GM03348 (cell line): ENCODE measurements at places on chromosomes 6 and 20.
A peak's percentile ranks its signal among the peaks of the same experiment; 100 is the strongest.

DNA sequence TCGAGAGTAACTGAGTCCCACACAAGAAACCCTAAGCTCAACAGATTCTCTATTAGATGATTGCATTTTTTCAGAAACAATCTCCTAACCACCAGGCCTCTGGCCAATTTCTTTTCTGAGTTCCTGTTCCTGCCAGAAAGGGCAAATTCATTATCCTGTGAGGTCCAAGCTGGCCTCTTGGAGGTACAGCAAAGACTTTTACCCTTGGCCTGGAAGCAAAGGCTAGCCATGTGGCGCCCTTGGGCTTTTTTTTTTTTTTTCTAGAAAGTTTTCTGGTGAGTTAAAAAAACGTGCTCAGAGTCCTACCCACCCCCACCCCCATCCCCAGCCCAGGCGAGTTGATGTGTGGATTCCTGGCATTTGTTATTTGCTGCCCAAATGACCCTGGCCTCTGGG lies 59.0 kb upstream of the EEF1A1 start:
- peak; percentile 72 for DNase-seq

DNA sequence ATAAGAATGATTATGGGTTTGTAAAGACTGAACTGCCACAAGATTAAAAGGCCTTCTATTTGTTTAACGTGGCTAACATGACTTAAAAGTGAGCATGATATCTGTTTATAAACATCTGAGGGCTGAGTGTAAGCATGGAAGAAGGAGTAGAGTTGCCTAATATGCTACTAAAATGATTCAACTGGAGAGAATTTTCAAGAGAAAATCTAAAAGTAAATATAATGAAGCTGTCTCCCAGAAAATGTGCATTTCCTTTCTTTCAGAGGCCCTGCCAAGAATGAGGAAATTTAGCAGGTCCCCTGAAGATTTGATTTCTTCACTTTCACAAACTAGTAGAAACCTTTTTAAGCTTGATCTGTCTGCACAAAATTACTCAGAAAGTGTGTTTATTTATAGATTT lies 4.2 kb upstream of the EYA4 start:
- DNase-seq = no peak

DNA sequence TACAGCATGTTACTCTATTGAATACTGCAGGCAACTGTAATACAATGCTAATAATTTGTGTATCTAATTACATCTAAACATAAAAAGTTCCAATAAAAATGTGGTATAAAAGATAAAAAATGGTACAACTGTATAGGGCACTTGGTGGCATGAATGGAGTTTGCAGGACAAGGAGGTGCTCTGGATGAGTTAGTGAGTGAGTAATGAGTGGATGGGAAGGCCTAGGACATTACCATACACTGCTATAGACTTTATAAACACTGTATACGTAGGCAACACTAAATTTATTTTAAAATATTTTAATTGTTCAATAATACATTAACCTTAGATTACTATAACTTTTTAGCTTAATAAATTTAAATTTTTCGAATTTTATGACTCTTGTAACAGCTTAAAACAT lies 579.6 kb upstream of the MAN1A1 start:
- no peak for DNase-seq

DNA sequence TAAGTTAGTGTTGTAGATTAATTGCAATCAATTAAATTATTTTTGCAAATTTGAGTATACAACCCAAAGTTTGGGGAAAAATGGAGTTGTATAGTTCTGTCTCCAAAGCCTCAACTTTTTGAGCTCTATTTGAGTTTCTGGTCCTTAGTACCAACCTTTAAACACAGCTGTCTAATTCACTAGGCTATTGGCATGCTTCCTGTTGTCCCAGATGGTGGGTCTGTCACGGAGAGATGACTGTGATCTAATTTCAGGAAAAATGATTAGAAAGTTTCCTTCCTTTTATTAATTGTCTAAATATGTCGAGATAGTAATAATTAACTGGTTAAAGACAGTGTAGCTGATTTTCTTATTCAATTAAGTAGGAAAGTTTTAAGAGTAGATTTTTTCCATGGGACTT lies 109.6 kb downstream of the SCAF8 start:
- DNase-seq = no peak

DNA sequence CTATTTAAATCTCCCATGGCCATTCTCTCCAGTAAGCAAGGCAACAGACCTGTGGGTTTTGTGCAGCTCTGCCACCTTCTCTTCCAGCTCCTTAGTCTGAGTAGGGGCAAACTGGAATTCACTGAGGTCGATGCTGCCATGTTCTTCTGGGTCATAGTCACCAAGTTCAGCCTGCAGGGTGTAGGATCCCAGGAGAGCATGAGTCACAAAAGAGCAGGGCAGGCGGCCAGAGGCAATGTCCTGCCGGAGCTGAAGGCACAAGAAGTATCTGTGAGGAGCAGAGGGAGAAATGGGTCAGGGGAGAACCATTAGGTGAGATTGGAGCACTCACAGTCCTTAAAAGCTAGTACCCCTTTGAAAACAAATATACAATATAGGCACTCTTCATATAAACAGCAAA lies 73.7 kb downstream of the SMLR1 start:
- peak; percentile 57 for DNase-seq

DNA sequence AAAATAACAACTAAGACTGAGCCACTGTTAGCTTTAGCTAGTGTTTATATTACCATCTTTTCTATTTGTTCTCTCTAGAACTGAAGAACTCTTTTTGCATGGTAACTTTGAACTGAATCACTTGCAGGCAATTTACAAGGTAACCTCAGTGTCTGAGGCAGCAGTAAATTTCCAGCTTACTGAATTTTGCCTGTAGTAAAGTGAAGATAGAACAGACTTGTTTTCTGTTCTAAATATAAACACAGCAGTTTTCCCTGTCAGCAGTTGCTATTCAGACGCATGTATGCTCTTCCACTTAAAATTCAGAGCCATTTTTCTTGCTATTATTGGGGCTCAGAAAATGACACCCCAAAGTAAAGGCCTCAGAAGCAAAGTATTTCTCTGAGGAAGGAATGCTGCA lies 974.0 kb upstream of the GJE1 start:
- DNase-seq = no peak

- no peak for DNase-seq
Observed at GRCh38 chr6:15936503-15936902, 192.4 kb upstream of the MYLIP start.

DNA sequence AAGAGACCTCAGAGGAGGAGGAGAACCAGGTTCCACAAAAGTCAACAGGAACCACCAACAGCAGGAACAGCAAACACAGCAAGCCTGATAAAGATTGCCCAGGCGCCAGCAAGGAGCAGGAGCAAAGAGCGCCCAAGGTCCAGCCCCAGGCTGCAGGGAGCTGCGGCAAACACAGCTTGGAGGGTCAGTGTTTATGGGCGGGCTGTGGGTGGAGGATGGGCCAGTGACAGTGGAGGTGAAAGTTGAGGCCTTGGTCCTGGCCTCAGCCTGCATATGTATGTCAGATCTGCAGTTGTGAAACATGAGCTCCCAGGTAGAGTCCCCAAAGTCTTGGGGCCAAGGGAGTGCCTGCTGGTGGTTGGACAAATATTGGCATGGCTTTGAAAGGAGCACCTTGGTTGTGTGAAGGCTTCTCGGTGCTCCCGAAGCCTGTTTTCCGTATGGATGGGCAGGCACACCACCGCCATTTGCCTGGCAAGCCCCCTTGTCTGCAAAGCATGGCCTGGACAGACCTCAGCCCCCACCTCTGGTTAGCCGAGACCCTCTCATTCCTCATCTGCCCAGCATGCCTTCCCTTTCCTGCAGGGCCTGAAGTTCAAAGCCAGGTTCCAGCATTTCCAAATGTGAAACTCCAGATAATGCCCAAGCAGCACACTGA lies 2.0 kb upstream of the CAPN11 start:
- no peak for DNase-seq

- DNase-seq = no peak
Observed at GRCh38 chr6:11853678-11854407, 75.2 kb upstream of the ADTRP start.

GRCh38 chr20:43658723-43659419 lies 8.0 kb upstream of the MYBL2 start:
- no peak for DNase-seq

DNA sequence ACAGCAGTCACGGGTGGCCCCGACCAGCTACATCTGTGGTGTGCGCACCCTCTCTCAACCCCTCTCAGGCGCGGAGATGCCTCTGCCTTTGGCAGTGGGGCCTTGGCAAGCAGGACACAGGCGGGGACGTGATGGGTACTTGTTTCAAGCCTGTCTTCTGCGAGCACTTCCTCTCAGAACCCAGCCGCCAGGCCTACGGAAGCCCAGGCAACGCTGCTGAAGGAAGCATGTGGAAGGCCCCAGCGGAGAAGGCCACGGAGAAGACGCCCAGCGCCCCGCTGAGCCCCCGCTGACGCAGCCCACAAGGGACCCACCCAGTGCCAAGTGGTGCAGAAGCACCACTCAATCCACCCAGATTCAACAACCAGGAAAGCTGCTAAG lies 13.0 kb downstream of the SERPINB6 start:
- no peak for DNase-seq

- DNase-seq = peak; percentile 58
Observed at GRCh38 chr6:138765896-138766655, 7.5 kb upstream of the CCDC28A start.

- no peak for DNase-seq
Observed at GRCh38 chr6:14726816-14727493, 518.9 kb upstream of the JARID2 start.

- peak; percentile 51 for DNase-seq
Observed at GRCh38 chr6:24980507-24981385, 45.0 kb upstream of the RIPOR2 start.

GRCh38 chr6:93562582-93562981 lies 143.2 kb upstream of the EPHA7 start:
- no peak for DNase-seq

DNA sequence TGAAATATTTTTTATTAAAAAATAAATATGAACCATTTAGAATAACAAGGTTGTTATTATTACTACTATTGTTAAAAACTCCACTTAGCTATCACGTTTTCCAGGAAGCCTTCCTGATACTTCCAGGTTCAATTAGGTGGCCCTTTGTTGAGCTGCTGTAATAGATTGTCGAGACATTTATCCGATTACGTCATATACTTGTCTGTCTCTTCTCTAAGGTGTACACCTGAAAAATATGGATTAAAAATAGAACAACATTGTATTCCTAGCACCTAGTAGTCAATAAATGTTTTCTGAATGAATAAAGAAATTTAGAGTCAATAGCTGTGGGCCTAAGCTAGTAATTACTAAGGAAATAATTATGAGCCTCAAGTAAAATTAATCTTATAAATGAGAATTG lies 359.6 kb downstream of the RNF144B start:
- DNase-seq = no peak

DNA sequence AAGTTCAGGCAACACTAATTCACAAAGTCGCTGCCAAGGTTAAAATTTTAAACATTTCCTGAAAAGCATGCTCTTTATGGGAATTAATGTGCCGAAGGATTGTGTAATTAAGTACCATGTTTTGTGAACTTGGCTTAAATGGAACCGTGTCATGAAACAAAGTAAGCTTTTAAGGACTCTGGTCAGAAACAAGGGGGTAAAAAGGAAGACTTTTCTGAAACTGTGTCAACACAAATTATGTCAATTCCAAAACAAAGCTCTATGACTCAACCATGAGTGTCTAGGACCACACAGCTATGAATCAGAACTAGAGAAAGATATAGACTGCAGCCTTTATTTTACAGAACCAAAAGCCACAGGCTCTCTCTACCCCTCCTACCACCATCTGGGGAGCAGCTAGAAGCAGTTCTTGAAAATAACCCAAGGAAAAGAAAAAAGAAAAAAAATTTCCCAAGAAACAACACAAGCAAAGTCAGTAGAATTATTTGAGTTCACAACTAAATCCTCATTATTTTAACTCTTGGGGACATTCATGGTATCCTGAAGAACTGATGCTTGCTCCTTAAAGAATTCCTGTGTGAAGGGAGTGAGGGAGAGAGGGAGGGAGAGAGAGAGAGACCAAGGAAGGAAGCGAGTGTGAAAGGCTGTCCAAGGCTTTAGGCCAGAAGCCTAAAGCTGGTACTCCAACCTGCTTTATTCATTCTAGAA lies 81.9 kb downstream of the ZMYND8 start:
- DNase-seq = peak; percentile 91

DNA sequence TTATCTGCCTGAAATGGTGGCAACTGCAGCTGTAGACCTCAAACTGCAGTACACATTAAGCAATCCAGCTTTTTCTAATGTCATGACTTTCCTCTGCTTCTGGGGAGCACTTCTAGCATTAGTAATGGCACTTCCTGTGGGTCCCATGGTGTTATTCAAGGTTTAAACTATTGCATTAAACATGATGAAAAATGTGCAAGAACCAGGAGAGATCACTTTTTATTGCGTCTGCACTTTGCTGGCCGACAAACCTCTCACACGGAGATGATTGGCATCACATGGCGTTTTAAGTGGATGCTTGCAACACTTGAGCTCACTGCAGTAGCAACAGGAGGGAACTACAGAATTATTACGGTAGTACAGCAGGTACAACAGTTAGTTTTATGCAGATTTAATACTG lies 148.4 kb downstream of the HIVEP2 start:
- DNase-seq = no peak

- DNase-seq = peak; percentile 60
Observed at GRCh38 chr6:34982424-34982852, 93.4 kb downstream of the ANKS1A start.

DNA sequence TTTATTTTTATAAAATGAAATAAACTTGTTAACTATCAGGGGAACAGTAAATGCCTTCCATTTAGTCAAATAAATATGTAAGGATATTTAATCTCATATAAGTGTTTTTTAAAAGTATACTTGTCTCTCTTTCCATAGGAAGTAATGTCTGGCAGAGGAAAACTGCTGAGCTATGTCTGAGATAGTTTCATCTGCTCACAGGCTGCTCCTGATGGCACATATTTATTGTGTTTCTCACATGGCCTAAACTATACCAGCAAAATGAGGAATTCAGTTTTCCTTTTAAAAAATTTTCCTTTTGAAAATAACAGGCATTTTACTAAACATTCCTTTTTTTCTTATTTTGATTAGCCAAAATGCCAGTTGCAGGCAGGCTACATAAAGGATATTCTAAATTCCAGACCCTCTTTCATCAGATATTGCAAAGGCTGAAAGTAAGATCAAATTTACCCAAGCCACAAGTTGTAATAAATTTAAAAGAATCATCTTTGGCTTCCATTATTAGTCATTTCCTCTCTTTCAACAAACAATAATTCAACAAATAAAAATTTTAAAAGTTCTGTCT lies 60.1 kb upstream of the RNF146 start:
- peak; percentile 29 for DNase-seq

- DNase-seq = no peak
Observed at GRCh38 chr6:63760199-63760598, 124.6 kb downstream of the PHF3 start.

DNA sequence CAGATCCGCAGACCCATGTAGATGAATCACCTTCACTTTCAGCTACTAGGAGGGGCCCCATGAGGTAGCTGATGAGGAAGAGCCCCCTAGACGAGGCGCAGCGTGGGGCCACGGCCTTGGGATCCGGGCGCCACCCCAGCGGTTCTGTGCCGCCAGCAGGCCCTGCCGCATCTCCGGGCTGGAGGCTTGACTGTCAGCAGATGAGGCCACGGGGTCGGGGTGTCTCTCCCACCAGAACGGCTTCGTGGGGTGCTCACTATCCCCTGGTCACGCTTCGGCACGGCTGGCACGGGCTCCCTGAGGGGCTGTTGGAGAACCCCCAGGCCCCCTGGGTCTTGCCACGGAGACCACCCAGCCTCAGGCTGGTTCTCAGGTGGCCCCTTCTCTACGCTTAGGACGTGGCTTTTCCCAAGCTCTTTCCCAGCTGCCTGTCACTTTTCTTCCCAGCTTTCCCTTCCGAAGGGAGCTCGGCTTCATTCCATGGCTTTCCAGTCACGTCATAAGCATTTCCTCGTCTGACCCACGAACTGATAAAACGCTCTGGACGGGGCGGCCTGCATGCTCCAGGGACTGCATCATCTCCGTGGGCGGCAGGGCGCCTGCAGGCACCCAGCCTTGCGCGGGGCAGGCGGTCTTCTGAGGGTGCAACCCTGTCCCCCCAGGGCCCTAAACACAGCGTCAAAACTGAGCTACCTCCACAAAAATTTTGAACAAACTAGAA lies 85.9 kb downstream of the THBS2 start:
- DNase-seq = no peak
